ENCODE measurements at places on chromosomes 3 and 15.

GRCh38 chr3:53242642-53243041, 13.2 kb downstream of the TKT start:
- DNase-seq, result no peak

GRCh38 chr3:123483146-123483545, 34.3 kb upstream of the ADCY5 start:
- DNase-seq, result no peak

- DNase-seq, result no peak
These were observed 44.3 kb downstream of the DHX30 start for GRCh38 chr3:47847260-47847659.

GRCh38 chr15:43370310-43370974, 401 bp downstream of the ZSCAN29 start:
- DNase-seq, result no peak

DNA sequence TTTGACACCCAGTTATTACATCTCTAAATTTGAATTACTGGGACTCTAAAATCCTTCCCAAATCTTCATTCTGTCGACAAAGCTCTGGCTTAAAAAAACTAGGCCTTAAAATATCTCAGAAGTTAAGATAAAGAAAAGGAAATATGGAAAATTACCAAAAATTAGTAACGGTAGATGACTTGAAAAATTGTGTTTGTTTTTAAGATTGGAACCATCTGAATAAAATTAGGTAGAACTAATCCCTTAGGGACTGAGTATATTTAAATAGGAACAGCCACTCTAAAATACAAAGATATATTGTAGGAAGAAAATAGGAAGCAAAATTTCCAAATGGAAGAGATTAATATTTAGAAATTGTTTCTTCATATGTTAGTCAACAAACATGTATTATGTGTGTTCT, 45.1 kb upstream of the CHMP2B start:
- DNase-seq, result no peak

DNA sequence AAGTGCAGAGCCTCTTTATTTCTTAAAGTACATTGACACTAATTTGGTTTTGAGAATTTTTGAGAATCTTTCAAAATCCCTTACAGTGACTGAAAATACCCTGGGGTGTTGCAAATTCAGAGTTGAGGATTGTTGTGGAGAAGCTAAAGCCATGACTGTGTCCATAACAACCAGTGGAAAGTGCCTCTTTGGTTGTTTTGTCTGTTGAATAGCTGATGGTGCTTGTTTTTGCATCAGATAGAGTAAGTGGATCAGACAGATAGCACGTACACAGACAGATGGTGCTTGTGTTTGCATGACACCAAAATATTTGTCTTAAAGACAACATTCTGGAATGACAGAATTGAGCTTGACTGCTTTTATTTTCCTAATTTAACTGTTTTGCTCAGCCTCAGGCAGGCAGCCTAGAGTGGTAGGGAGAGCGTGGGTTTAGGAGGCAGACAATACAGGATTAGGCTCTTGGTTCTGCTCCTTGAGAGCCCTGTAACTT, 265.0 kb downstream of the IL20RB start:
- no peak for DNase-seq

DNA sequence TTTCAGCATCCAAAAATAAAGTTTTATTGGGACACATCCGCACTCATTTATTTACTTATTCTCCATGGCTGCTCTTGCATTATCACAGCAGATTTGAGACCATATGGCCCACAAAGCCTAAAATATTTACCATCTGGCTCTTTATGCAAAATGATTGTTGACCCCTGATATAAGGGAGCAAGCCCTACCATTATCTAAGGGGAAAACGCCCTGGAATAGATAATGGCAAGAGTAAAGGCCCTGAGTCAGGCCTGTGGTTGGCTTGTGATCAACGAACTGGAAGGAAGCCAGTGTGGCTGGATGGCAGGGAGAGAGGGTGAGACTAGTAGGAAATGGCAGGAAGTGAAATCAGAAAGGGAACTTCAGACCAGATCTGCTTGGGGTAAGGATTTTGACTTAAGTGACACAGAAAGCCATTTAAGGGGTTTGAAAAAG, 24.6 kb upstream of the DMXL2 start:
- DNase-seq, result no peak

- DNase-seq, result peak; percentile 67
These were observed 91.3 kb downstream of the SHQ1 start for GRCh38 chr3:72756900-72757299.

DNA sequence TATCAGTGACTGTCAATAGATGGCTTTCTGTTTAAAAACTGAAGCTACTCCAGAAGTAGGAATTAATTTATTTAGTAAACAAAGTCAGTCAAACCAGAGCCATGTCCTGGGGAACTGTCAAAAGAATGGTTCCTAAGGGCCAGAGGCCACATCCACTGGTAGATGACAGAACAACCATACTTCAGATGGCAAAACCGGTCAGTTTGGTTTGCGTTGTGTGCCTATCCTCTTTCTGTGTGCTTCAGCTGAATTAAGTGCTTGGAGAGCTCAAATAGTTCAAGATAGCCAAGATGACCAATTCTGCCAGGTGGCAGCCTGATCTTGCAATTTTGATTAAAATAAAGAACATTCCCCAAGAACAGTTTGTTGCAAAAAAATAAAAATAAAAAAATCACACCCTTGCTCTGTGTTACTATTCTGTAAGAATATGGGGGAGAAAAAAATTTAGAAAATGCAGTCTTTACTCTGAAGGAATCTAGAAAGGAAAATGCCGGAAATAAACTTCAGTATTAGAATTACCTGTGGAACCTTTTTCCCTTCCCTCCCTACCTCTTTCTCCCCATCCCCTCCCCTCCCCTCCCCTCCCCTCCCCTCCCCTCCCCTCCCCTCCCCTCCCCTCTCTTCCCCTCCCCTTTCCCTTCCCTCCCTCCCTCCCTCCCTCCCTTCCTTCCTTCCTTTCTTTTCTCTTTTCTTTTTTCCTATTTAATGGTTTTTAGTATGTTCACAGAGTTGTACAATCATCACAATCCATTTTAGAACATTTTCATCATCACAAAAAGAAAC, 2.5 kb downstream of the MAP3K13 start:
- DNase-seq, result no peak

DNA sequence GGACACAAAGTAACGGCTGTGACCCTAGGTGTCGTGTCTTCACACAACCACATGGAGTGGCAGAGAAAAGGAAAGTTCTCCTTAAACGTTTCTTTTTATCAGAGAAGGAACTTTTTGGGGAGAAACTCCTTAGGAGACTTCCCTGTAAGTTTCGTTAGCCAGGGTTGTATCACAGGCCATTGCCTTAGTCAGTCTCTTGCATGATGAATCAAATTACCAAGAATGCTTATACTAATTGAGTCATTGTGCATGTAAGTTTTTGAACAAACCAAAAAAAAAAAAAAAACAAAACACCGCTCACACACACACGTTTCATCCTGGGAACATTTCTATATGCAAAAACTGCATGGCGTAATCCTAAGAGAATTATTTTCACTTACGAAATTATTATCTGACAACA, 150.4 kb upstream of the SATB1 start:
- DNase-seq, result no peak

GRCh38 chr3:119481079-119481478, 12.3 kb downstream of the POGLUT1 start:
- DNase-seq, result no peak

DNA sequence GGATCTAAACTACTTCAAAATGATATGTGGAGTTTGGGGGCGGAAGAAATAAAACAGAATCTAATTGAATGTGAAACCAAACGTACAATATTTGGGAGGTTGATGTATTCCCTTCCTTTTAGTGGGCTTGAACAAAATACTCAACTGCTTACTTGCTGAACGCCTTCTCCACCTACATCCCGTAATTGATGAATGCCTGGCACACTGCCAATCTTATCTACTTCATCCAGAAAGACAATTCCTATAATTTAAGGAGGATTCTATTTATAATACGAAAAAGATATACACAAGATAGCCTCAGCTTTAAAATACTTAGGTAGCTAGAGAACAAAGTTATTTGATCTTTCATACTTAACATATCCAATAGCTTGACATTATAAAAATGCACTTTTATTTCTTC, 23.1 kb upstream of the PDCD7 start:
- DNase-seq, result no peak

- no peak for DNase-seq
These were observed 130.9 kb upstream of the RASGRP1 start for GRCh38 chr15:38695249-38696108.

- no peak for DNase-seq
These were observed 32.2 kb upstream of the TMEM158 start for GRCh38 chr3:45258317-45258716.

DNA sequence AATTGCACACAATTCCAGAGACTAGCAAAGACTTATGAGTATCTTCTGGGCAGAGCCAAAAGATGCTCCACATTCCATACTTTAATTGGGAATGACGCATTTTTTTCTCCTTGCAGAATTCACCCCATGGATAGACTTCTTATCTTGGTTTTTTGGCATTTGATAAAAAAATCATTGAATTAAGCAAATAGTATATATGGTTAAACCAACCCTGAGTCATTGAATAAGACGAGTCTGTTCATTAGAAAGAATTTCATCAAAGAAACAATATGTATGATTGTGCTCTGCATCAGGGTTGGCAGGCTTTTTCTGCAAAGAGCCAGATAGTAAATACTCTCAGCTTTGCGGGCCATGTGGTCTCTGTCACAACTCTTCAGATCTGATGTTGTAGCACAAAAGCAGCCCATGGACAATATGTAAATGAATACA, 9.2 kb upstream of the PDZRN3 start:
- no peak for DNase-seq

- DNase-seq, result peak; percentile 45
These were observed 182.7 kb downstream of the GOLGA6L6 start for GRCh38 chr15:20358779-20359414.

GRCh38 chr3:17945799-17946399, 203.5 kb upstream of the TBC1D5 start:
- DNase-seq, result no peak

DNA sequence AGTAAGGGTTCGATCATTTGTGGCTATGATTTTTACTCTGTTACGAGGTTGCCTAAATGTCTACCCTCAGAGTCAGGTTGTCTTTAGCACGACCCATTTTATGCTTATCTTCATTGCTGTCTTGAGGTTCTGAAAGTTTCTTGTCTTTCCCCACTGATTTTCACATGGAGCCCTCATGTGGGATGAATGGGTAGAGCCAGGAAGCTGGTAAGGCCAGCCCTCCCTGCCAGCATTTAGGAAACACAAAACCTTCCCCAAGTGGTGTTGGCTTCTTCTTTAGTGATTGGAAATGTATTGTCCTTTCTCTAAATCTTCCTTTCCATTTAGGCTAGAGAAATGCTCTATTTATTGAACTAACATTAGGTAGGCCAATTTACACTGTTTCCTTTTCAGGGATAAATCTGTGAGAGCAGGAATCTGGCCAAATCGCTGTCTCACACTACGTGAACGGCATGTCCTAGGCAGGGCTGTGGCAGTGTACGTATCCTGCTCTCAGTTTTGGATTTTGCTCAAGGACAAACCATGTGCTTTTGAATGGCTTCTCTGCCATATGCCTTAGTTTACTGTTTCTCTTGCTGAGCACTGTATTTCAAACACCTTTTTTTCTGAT, 43.7 kb downstream of the MYZAP start:
- no peak for DNase-seq

GRCh38 chr3:126259411-126260391, 79.3 kb upstream of the ALDH1L1 start:
- peak; percentile 60 for DNase-seq

- DNase-seq, result peak; percentile 34
These were observed at the start of gene CASR for GRCh38 chr3:122183521-122183892. Gene CASR (plus strand): TSS chr3:122183668. CDS start chr3:122254190, 70,522 bp downstream.

DNA sequence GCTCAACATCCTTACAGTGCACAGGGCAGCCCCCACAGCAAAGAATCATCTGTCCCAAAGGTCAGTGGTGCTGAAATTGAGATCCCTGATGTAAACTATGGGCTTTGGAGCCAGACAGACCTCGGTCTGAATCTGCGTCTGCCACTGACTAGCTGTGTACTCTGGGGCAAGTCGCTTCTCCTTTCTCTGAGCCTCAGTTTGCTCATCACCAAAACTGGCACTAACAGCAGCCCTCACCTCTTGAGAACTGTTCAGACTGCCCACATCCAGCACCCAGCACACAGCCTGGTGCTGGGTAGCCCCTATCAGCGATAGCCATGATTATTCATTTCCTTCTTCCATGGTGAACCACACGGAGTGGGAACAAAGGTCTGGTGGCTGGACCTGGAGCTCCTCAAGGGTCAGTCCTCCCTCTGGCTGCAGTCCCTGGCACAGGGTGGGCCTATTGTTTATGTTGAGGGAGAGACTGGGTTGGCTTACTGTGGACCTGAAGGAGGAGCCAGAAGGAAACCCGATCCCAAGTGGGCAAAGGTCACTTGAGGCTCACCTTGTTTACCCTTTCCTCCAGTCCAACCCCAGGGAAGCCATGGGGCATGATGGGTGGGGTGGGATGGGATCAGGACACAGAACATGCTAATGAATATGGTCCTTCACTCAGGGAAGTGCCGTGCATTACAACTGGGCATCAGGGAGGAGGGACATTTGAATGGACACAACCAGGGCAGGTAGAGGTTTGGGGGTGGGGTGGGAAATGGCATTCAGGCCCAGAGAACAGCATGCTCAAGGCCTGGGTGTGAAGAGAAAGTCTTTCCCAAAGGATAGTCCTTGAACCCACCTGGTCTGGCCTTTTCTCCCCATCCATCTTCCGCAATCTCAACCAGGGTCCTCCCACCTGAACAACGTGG, 1.6 kb upstream of the PRKCD start:
- no peak for DNase-seq

DNA sequence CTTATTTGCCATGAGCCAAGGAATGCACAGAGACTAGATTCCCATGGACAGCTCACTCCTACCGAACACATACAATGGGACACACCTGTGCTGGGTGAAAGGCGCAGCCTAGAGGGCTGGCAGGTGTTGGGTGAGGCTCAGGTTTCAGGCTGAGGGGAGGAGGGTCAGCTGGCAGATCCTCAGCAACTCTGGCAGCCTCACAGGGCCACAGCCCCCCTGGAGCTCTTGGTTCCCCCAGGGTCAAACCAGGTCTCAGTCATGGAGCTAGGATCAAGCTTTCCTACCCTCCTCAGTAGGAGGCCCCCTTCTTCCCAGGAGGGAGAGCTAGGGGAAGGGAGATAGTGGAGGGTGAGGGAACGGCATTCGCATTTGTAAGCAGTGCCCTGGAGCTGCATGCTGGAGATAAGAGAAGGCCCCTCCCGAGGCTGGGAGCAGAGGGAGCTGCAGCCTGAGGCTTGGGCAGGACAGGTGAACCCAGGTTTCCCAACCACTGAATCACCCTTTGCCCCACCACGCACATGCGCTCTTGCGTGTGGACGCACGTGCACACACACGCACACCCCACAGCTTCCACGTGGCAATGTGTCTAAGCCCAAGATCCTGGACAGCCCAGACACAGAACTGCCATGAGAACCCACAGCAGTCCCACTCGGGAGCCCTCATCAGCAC, 26.3 kb upstream of the TFRC start:
- no peak for DNase-seq

Data from GM13976 (cell line).